ENCODE measurements at places on chromosomes 6 and 20.
A peak's percentile ranks its signal among the peaks of the same experiment; 100 is the strongest.

- DNase-seq: no peak
Measured at GRCh38 chr6:26592649-26593048, 4.1 kb upstream of the ABT1 start.

DNA sequence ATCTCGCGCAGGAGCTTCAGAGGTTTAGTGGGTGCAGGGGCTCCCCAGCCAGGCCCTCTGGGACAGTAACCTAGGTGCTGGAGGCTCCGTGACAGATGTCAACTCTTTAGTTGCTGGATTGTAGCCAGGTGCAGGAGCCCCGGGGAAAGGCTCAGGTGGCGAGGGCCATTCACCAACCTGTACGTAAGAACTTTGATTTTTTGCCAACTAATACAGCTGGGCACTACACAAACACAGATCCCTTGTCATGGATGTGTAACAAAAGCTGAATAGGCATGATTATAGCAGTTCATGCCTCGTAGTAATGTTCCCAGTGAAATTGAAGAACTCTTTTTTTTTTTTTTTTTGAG is 82.6 kb downstream of the CDC5L start:
- no peak for DNase-seq

- DNase-seq: no peak
Measured at GRCh38 chr20:18831830-18832499, 18.4 kb downstream of the SCP2D1 start.

DNA sequence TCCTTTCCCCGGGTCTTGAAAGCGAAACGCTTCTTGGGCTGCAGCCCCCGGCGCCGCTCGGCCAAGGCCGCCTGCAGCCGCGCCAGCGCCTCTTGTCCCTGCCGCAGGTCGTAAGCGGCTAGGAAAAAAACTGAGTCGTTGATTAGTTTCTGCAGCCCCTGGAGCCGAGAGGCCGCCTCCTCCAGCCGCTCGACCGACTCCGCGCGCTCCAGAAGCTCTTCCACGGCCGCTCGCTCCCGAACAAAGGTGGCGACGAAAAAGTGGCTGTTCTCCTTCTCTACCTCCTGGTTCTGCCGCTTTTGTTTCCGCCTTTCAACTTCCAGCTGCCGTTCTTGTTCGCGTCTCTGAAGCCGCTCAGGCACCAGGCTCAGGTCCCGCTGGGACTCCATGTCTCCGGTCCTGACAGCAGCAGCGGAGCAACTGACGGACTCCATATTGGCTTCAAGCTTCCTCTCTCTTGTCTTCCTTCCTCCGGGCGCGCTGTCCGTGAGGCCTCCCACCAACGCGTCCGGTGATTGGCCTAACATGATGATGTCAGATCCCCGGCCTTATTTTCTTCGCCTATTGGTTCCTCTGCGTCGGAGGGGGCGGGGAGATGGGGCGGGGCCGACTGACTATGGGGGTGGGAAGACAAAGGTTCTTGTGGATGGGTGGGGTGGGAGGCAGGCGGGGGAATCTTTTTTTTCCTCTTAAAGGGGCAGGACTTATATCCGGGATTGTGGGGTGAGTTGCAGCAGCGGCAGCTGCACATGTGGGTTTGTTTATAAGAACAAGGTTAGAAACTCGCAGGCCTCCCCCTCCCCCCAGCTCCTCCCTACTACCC is at the start of gene TBCC:
TSS of gene TBCC (minus strand) at position 464 of the 823 bp plus-strand sequence. CDS start at position 434, 30 bp downstream.
- DNase-seq: peak; percentile 90

GRCh38 chr6:95099410-95099809 is 477.9 kb upstream of the MANEA start:
- DNase-seq: no peak

- DNase-seq: no peak
Measured at GRCh38 chr20:24959591-24960301, 10.7 kb downstream of the CST7 start.

DNA sequence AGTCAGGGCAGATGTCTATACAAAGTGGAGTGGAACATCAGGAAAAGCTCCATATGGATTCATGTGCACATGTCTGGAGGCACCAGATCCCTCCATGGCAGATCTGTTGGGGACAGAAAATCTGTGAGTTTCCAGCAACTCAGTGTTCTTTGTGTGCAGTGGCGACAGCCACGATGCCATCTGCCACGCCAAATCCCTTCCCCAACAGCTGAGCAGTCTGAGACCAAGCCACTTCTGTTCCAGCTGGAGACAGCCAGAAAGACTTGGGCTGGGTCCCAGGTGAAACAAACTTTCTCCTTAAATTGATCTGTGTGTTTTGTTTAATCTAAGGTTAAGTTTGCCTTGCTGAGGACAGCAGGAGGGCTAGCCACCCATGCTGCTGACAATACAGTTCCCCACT is 22.9 kb downstream of the FKBP1A start:
- no peak for DNase-seq

DNA sequence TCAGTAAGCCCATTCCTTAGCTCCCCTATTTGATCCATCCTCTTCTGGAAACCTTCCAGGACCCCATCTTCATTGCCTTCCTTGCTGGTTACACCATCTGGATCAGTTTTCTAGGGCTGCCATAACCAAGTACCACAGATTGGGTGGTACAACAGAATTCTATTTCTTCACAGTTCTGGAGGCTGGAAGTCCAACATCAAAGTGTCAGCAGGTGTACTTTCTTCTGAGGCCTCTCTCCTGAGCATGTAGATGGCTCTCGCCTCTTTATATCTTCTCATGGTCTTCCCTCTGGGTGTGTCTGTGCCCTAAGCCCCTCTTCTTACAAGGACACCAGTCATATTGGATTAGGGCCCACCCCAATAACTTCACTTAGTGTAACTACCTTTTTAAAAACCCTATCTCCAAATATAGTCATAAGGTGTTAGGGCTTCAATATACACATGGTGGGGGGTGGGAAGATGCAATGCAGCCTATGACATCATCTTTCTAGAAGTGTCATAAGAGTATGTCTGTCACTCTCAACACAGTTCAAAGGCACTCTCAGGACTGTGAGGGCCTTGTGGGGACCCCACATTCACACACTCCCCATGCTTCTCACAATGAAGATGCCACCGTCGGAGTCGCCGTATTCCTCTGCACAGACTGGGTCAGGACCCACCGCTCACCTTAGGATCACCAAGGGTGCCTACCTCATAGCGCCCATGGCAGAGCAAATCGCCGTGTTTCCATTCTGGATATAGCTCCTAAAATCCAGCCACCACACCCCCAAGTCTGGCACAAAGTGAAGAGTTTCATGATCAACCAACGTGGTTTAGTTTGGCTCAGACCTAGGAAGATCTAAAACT is 12.2 kb upstream of the PRND start:
- no peak for DNase-seq

GRCh38 chr6:49639177-49639817 is 2.7 kb upstream of the RHAG start:
- no peak for DNase-seq
